Stimulated activated CD8-positive, alpha-beta memory T cell treated with anti-CD3 and anti-CD28 coated beads, Interleukin-15, amount 100 ng/mL, for 4 hours (primary cell): ENCODE measurements at places on chromosomes 2 and 18.

- DNase-seq, result no peak
Measured at GRCh38 chr2:130831356-130831755, 5.4 kb upstream of the ARHGEF4 start.

DNA sequence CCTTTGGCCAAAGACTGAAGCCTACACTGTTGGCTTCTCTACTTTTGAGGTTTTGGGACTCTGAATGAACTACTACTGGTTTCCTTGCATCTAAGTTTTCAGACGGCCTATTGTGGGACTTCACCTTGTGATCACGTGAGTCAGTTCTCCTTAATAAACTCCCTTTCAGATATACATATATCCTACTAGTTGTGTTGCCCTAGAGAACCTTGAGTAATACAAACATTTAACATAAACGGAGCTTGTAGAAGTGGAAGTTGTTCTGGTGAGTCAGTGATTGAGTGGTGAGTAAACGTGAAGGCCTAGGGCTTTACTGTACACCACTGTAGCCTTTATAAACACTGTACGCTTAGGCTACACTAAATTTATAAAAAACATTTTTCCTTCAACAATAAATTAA lies 107.2 kb upstream of the CDH2 start:
- DNase-seq, result no peak

- DNase-seq, result no peak
Measured at GRCh38 chr2:86251840-86252266, 52.6 kb downstream of the MRPL35 start.

DNA sequence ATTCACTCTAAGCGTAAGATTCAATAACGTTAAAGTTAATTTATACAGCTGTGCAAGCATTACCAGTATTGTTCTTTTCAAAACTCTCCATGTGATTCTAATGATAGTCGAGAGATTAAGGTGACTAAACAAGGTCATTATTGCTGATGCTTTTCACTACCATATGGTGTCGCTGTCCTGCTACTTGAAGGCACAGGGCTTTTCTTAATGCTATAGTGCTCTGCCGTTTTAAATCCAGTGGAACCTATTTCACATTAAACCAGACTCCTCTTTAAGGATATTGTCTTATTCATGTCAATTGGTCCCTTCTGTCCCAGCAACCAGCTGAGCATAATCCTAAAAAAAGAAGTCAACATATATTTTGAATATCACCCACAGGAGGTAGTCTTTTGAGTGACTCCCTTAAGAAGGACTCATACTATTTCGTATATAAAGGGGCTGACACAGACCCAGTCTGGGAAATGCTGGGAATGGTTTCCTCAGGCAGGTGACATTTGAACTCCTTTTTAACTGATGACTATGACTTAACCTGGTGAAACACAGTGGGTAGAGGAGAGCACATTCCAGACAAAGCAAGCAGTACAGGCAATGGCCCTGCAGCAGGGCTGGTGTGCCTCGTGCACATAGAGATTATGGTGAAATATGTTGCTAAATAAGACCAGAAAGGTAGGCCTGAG lies 53.9 kb upstream of the CYTIP start:
- no peak for DNase-seq
